GM04504 (cell line): ENCODE measurements at places on chromosomes 1 and 21.

GRCh38 chr1:53835491-53835890 lies 2.6 kb downstream of the NDC1 start:
- no peak for DNase-seq

- DNase-seq = no peak
These were observed 115.3 kb downstream of the C1orf21 start for GRCh38 chr1:184502161-184502560.

GRCh38 chr1:168227620-168228019 lies 1.8 kb downstream of the SFT2D2 start:
- DNase-seq = no peak

DNA sequence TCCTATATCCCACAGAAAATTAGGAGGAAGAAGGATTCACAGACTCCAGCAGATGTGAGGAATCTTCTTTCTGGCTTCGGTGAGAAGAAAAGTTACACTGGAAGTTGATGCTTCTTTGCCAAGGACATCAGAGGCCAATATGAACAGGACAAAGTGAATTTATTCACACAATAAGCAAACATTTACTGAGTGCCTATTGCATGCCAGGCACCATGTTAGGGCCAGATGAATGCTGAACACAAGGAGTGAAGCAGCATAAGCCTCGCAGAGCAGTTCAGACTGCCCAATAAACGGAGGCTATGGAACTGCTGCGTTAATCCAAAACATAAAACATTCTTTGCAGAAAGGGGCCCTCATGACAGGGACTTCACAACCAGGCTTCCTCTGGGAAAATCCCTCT lies 114.6 kb downstream of the LMX1A start:
- no peak for DNase-seq

DNA sequence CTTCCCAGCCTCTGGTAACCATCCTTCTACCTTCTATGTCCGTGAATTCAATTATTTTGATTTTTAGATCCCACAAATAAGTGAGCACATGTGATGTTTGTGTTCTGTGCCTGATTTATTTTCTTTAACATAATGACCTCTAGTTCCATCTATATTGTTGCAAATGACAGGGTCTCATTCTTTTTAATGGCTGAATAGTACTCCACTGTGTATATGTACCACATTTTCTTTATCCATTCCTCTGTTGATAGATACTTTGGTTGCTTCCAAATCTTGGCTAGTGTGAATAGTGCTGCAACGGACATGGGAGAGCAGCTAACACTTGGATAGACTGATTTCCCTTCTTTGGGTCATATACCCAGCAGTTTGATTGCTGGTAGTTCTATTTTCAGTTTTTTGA lies 51.8 kb downstream of the WDR4 start:
- DNase-seq = no peak

DNA sequence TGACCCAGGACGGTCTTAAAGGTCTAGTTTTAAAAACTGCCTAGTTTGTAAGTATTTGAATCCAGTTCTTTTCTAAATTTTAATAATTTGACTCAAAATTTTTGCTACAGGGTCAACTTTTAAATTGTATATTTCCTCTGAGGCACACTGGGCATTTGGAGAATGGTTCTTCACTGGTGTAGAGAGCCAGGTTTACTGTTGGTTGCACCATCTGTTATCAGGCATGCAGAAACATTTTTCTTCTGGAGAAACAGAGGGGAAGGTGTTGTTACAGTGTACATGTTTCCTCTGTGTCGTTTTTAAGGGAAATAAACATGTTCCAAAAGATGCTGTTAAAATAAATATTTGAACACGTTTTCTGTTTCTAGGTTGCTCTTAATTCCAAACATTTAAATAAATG lies 39.0 kb upstream of the RWDD3 start:
- no peak for DNase-seq

DNA sequence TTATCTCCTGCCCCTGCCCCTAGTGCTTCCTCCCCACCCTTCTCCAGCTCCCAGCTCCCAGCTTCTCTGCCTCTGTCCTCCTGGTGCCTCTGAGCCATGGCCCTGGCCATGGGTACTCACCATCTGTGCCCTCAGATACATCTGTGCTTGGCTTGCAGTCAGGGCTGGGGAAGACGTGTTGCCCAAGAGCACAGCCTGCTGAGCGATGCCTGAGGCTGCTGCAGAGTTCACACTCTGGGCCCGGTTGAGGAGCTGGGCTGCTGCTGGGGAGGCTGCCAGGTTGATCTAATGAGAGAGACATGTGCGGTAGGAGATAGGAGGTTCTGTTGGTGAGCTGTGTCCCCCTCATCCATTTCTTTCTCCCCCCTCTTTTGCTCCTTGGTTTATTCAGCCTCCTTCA lies 49.4 kb upstream of the A3GALT2 start:
- no peak for DNase-seq

DNA sequence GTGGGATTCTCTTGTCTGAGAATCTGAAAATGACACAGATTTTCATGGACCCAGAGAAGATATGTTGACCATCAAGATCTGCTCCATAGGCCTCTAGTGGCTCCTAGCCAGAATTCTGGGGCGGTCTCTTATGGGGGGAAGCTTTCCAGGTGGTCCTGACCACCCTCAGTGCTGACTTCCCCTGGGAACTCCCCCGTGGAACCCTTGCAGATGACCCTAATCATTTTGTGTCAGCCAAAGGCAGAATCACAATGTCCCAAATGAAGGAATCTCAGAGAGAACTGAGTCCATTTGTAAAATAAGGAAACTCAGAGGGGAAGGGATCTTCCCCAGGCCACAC lies 3.6 kb downstream of the HEYL start:
- no peak for DNase-seq

DNA sequence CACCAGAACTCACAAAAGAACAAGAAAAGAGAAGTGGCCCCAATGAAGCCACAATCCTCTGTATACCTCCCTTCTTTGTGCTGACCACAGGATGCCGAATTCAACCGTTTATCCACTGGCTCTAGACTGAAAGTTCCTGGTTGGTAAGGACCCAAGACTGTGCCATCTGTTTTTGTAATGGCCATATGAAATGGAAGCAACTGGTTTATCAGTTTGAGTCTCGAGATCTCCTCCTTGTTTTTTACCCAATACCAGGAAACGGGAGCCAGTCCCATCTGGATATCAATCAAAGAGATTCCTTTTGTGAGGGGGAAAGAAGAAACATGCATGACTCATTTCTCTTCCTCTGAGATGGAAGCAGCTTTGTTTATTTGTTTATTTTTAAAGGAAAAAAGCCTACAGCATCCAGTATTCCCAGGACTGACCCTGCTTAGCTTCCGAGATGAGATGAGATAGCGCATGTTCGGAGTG lies 32.4 kb upstream of the ZNF124 start:
- DNase-seq = no peak

DNA sequence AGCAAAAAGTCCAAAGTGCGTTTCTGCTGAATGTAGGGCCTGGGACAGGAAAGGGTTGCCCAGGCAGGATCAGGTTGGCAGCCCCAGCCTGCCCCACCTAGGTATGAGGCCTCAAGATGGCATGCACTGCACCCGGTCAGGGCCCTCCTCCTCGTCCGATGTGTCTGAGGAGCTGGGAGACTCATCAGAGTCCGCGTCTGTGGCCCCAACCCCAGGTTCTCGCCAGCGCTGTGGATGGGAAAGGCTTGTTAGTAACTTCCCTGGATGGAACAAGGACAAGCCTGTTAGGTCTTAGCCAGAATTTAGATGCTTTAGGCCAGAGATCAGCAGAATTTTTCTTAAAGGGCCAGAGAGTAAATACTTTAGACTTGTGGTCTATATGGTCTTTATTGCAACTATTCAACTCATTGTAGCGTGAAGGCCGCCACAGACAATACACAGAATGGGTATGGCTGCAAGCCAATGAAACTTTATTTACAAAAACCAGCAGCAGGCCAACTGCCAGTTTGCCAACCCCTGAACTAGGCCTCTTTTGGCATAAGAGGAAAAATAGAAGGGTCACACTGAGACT lies 12.4 kb downstream of the PEA15 start:
- DNase-seq = no peak

DNA sequence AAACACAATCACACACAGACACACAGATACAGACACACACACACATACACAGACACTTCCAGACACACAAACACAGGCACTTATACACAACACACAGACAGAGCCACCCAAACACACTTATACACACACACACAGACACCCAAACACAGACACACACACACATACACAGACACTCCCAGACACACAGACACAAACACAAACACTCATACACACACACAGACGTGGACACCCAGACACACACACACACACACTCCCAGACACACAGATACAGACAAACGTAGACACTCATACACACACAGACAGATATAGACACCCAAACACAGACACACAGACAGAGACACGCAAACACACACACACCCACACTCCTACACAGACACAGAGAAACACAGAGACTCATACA lies 272.1 kb downstream of the GRIK3 start:
- no peak for DNase-seq

DNA sequence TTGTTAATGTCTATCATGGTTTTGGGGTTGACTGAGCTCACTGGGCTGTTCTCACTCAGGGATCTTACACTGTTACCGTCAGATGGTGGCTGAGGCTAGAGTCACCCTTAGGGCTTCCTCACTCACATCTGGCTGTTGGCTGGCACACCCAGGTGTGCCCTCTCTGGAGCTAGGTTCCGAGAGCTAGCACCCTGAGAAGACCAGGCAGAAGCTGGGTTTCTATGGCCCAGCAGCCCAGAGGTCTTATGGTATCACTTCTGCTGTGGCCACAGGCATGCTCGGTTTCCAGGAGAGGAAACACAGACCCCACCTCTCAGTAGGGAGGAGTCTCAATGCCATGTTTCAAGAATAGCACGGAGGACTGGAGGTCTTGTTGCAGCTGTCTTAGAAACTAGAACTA lies 20.7 kb upstream of the KIF1B start:
- no peak for DNase-seq

DNA sequence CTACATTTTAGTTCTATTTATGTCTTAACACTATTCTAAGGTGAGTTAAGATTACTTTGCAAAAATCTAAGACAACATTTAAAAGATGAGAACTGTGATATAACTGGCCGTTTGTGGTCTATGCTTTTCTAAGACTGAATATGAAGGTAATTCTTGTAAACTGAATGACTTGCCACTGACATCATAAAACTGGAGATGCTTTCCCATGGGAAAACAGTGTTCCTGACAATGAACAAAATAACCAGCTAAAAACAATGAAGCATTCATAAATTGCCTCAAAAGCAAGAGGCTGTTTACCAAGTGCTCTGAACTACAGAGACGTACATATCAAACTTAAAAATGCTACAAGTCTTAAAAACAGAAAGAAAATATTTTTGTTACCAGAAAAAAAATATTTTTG lies 54.7 kb downstream of the APP start:
- DNase-seq = peak; percentile 62

- DNase-seq = no peak
These were observed 37.0 kb upstream of the LRRC3 start for GRCh38 chr21:44418108-44418875.

GRCh38 chr1:109216662-109217061 lies 2.9 kb downstream of the SARS1 start:
- DNase-seq = no peak

DNA sequence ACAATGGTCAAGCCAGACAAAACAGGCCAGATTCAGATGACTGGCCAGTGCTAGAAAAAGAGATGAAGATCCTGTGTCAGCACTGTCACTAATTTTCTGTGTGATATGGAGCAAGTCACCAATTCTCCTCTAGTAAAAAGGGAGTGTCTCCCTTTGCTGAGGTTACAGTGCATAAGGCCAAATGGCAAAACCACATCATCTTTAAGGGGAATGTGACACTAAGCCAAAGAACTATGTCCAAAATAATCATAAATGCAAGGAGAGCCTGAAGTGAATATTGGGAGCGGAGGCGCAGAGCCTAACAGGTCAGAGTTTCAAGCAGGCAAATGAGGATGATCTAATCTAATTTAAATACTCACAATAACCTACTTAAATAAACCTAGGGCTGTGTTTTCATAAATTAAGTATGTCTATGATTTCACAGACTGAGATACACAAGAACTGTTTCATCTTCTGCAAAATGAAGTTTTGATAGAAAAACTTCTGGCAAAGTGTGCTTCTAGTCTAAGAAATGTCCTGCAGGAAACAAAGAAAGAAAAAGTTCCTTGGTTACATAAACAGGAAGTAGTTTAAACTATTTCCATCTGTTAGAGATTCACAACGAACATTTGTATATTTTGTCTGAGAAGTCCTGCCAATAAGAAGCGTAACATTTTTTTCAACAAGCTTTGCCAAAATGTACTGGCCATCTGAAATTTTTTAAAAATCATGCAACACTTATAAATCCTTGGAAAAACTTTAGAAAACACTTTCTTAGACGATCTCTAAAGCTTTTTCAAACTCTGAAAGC lies 290.2 kb downstream of the LRRC40 start:
- peak; percentile 35 for DNase-seq

DNA sequence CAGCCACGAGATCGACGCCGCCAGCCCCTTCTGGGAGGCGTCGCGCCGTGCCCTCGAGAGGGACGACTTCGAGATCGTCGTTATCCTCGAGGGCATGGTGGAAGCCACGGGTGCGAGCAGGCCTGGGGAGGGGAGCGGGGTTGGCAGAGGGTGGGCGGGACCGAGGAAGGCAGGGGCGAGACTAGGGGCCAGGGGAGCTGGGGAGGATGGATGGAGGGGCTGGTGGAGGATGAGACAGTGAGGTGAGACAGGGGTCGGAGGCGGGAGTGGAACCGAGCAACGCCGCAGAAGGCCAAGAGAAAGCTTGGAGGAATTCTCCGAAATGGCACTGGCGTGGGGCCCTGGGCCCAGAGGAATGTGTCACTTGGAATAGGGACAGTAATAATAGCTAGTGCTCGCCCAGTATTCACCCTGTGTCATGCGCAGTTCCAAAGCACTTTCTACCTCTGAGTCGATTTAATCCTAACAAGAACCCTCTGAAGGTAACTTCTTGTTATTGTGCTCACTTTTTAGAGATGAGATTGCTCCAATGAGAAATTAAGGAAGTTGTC lies 3.5 kb downstream of the KCNJ9 start:
- DNase-seq = no peak

GRCh38 chr21:35929901-35930300 lies 130.4 kb downstream of the SETD4 start:
- no peak for DNase-seq

DNA sequence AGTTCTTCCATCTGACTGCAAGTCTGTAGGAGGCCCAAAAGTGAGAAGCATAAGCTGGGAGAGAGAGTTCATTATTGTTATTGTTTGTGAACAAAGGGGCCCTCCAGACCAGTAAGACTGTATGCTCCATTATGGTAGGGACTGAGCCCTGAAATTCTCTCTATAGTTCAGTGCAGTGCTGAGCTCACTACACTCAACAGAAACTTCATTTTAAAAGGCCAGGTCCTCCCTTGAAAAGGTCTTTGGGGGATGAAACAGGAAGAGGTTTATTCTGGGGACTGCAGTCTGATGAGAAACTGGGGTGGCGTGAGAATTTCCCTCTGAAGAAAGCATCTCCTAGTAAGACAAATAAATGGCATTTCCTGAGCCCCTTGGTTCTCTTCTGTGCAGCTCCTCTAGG lies 5.5 kb upstream of the GATAD2B start:
- no peak for DNase-seq

DNA sequence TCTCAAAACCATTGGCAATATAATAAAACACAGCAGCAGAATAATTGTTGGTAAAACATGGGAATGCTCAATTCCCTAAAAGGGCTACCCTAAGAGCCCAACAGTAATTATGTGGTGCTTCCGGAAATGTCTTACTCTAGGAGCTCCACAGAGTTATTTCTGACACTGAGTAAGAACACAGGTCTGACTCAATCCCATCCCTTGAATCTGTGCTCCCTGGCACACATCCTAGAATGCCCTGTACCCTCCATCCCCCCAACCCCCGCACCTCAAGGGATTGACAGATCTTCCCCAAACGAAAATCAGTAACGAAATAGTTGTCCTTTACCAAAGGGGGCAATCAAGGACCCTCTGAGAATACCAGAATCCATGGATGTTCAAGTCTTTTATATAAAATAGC lies 71.9 kb downstream of the SMYD2 start:
- no peak for DNase-seq

GRCh38 chr1:9014475-9015375 lies 11.5 kb downstream of the SLC2A7 start:
- no peak for DNase-seq
